Stimulated activated CD8-positive, alpha-beta memory T cell treated with anti-CD3 and anti-CD28 coated beads, Interleukin-7, amount 100 ng/mL, for 1 hour (primary cell): ENCODE measurements at places on chromosomes 12 and 14.

- DNase-seq, result no peak
These were observed 136.0 kb downstream of the TTC8 start for GRCh38 chr14:88960496-88960895.

DNA sequence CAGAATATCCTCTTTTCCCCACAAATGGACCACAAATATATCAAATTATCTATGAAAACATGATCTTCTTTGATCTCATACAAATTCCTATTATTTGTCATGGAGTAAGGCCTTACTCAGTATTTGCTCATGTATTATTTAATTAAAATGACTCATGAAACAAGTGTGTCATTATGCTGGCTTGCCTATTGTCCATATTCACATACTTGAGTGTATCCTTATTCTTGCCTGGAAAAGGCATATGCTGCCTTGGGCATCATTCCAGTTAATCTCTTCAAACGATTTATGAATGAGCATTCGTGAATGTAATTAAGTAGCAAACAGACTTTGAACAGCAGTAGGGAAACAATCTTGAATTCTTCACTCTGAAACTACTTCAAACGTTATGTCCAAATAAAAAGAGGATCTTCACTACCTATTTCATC is 22.6 kb upstream of the SNRPF start:
- no peak for DNase-seq

DNA sequence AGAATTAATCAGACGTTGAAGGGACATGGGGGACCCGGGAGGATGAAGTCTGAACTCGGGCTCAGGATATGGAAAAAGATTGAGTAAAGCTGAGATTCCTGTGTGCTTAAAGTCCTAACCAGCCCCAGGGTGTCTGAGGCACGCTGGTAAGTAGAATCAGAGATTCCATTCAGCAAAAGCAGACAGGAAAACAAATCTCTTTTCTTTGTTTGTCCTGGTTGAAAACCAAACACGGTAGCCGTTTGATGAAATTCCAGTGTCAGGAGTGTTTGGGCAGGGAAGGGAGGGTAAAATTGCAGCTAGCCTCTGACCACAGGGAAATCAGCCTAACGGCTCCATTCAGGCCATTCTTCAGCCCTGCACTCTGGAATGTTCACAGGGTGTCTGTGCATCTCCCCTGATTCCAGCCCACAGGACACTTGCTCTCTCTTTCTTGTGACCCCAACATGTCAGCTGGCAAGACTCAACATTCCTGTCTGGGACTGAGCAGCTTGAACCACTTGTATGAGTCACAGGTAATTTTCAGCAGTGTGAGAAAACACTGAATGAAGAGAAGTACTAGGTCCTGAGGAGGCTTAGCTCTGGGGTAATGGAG is 31.0 kb downstream of the NINJ2 start:
- DNase-seq, result no peak

- no peak for DNase-seq
These were observed 552 bp downstream of the TAPBPL start for GRCh38 chr12:6452245-6452943.

- DNase-seq, result no peak
These were observed 14.9 kb upstream of the SLC6A12 start for GRCh38 chr12:228846-229200.

GRCh38 chr12:27101290-27101689 is 18.9 kb upstream of the C12orf71 start:
- no peak for DNase-seq

DNA sequence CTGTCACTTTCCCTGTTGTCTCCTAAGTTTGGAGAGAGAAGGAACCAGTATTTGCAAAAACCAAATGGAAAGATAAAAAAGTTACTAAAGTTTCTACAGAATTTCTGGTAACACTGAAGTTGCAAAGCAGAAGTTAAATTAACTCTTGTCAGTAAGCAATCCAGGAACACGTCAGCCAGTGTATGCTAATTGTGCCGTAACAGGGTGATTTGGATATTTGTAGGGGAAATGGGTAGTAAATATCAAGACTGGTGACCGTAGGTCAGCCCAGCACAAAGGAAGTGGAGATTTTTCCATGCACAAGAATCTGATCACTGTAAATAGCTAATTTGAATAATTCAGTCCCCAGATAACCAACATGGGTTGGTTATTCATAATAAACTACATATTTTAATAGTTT is 2.3 kb downstream of the CDKN1B start:
- DNase-seq, result no peak

- DNase-seq, result no peak
These were observed 175.3 kb downstream of the DERA start for GRCh38 chr12:16086462-16086861.

- DNase-seq, result no peak
These were observed 63.7 kb upstream of the MANSC4 start for GRCh38 chr12:27843714-27844245.

DNA sequence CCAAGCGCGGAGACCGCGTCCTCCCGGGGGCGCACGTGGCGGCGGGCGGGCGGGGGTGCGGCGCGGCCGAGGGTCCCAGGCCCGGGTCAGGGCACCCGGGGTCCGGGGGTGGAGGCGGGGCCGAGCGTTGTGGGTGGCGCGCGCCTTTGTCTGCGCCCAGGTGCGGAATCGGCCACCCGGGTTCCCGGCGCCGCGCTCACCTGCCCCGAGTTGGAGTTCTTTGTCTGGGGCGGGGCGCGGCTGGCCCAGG is 50.1 kb downstream of the LRCOL1 start:
- no peak for DNase-seq

GRCh38 chr14:53411125-53411524 is 258.0 kb upstream of the DDHD1 start:
- no peak for DNase-seq

- DNase-seq, result no peak
These were observed 55.9 kb upstream of the SRSF5 start for GRCh38 chr14:69711065-69711464.

DNA sequence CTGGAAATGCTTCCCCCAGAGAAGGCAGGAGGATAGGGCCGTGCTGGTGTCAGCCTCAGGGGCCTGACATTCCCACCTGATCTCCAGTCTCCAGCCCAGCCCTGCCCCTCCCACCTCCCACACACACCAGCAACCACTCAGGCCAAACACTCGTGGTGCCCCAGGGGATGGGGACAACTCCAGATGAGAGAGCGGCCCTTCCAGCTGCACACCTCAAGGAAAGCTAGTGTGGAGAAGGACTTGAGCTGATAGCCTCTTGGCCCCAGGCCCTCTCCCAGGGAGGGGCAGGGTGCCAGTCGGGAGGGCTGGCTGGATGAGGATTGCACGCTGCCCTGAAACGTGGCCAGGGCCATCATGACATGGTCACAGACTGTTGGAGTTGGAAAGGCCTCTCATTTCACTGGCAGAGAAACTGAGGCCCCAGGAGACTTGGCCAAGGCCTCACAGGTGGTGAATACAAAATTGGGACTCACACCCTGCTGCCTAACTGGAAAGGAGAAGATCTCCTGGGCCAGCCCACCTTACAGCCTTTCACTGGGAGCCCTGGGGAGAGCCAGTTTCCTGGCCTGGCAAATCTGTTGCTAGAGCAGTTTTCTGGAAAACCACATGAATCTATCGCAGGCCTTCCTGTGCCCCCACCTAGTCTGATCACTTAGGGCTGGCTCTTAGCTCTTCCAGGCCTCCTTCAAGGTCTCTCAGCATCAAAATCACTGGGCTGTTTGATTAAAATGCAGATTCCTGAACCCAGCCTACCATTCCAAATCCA is 52.1 kb downstream of the IRF2BPL start:
- DNase-seq, result no peak

DNA sequence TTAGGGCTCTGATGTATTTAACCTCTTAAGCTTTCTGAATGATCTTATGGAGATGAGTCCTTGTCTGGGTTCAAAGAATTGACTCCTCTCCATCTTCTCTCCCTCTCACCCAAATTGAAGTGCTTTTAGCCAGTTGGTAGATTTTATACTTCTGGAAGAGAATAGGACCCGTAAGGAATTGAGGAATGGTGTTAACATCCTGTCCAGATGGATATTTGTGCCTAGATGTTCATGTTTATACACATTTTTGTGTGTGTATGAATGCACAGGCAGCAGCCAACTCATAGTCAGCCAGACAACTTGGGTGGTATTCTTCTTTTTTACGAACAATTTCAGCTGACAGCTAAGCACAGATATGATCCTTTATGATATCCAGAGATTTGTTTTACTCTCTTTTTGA is 449.6 kb upstream of the RGS6 start:
- no peak for DNase-seq

GRCh38 chr12:98154850-98155249 is 360.5 kb upstream of the TMPO start:
- DNase-seq, result no peak

GRCh38 chr14:31926123-31926522 is 151.0 kb upstream of the ARHGAP5 start:
- no peak for DNase-seq

GRCh38 chr12:3453990-3454680 is 36.9 kb upstream of the PRMT8 start:
- DNase-seq, result no peak

DNA sequence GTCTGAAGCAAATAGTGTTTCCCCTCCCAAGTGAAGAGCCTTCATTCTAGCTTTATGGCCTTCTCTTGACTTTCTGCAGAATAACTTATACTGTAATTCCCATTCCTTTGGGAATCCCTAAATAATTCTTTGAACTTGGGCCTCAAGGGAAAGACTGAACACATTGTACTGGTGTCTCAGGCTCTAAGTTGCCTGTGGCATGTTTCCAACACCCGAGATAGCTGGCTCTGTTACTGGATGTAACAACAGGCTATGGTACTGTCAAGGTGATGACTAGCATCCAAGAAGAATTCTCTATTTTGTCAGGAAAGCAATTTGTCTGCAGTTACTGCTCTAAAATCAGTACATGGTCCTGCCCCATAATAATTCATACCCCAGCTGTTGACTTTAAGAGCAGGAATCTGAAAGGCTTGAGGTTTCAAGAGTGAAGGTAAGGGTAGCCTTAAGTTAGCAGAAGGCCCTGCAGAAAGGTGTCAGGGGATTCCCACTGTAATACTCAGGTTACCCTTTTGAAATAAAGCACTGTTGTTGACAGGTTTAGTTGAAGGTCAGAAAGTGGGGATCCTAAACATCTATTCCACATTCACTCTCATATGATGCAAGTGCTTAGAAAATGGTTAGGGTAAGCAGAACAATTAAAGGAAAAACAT is 5.2 kb downstream of the GPX2 start:
- no peak for DNase-seq

DNA sequence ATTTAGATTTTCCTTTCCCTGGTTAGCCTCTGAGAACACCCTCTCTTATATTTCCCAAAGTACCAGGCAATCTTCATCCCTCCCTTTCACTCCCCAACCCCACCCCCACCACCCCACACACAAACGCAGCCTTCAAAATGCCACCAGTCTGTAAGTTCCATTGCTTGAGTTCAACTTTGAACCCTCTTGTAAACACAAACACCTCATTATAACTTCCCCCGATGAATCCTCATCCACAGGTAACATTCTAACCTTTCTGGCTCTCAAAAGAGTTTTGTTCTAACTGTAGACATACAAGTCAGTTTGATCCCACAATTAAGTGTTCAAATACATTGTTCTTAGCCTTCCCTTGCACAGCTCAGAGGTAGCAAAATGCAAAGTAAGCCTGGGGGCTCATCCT is 199.4 kb upstream of the FOXN3 start:
- DNase-seq, result no peak

DNA sequence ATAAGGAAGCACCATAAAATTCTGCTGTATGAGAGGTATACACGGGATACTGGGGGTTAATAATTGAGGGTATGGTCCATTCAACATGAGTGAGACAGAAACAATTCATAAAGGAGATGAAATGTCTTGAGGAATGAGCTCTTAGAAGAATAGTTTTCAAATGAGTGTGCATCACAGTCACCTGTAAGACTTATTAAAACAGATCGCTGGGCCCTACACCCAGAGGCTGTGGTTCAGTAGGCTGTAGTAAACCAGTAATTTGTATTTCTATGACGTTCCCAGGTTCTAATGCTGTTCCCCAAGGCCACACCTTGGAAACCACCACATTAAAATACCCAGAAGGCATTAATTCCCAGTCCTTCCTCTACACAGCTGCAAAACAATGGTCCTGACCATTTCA is 49.6 kb downstream of the CAND1 start:
- DNase-seq, result no peak

GRCh38 chr14:54889919-54890318 is 12.7 kb downstream of the GCH1 start:
- DNase-seq, result no peak

- no peak for DNase-seq
These were observed 475.8 kb downstream of the RAD51B start for GRCh38 chr14:68295316-68295816.

- DNase-seq, result no peak
These were observed 128.7 kb upstream of the BMP4 start for GRCh38 chr14:54085232-54085761.

DNA sequence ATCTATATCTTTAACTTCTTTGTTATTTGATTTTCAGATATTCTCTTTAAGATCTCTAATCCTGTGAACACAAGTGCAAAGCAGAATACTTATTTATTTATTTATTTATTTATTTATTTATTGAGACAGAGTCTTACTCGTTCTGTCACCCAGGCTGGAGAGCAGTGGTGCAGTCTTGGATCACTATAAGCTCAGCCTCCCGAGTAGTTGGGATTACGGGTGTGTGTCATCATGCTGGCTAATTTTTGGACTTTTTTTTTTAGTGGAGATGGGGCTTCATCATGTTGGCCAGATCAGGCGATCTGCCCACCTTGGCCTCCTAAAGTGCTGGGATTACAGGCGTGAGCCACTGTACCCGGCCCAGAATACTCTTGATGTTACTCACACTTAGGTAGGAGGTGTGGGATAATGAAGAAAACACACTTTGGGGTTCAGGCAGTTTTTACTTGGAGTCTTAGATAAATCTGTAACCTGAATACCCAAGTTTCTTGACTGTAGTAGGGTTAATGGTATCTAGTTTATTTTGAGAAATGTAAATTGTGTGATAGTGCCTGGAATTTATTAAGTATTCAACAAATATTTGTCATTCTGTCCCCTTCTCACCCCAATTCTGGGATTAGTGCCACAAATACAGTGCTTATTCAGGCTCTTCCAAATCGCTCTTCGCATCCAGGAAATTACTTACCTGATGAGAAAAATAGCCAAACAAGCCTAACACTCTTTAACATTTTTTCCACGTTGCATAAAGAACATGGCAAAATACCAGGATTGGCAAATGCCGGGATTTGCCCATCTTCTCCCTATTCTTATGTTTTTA is 33.0 kb downstream of the METAP2 start:
- DNase-seq, result no peak

- DNase-seq, result no peak
These were observed 19.8 kb downstream of the ERH start for GRCh38 chr14:69378274-69378673.
